Stimulated activated CD8-positive, alpha-beta memory T cell treated with anti-CD3 and anti-CD28 coated beads, Interleukin-12 subunit alpha, Interleukin-12 subunit beta, amount 100 ng/mL, for 1 hour (primary cell): ENCODE measurements at places on chromosomes 4 and X.

GRCh38 chrX:13791559-13791958 is 25.3 kb downstream of the GPM6B start:
- no peak for DNase-seq

DNA sequence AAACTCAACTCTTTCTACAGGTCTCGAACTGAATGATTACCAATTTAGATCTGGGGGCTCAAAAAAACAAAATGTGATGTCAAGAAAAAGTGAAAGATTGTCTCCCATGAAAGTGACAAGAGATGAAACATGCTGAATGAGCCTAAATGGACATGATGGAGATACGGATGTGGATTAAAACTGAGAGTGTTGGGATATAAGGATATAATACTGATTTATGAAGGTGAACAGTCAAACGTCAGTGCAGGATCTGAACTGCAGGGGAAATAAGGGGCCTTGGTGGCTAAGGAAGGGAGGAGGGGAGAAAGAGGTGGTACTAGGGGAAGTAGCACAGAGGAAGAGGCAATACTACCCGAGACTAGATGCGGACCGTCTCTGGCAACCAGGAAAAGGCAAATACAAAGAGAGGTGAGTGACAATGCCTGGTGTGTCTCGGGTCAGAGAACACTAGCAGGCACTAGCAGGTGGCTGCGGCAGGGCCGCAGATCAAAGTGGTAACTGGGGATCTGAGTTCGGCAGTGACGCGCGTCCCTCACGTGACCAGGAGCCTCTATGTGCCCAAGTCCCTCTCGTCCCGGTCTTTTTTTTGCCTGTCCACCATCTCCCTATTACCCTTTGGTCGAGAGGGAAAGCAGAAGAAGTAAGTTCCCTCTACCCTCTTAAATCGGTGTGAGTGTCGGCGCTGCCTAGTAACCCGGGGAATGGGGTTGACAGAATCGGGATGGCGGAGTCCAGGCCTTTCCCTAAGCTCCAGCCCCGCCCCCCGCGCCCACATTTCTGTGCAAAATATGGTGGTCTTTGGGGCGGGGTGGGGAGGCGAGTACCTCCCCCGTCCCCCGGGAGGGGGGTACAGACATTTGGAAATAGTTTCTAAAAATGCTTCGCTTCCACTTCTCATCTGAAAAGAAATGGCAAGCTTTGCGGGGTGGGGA is at the start of gene TCEAL1:
TSS of gene TCEAL1 (plus strand) at position 590 of the 932 bp plus-strand sequence. CDS start 942 bp downstream, outside the sequence.
- no peak for DNase-seq

- DNase-seq: no peak
Measured at GRCh38 chr4:38359113-38359512, 304.9 kb upstream of the KLF3 start.

GRCh38 chrX:2351321-2351720 is 149.5 kb downstream of the DHRSX start:
- DNase-seq: no peak

DNA sequence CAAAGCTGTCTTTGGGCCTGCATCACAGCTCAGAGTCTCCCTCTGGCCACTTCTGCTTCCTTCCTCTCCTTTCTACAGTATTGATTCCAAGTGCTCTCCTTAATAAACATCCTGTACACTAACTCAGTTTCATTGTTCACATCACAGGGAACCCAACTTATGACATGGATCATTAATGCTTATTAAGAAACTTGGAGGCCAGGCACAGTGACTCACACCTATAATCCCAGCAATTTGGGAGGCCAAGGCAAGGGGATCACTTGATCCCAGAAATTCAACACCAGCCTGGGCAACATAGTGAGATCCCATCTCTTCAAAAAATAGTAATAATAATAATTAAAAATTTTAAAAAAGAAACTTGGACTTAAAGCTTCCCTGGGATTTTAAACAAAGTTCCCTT is 89.2 kb upstream of the EFHC2 start:
- no peak for DNase-seq

DNA sequence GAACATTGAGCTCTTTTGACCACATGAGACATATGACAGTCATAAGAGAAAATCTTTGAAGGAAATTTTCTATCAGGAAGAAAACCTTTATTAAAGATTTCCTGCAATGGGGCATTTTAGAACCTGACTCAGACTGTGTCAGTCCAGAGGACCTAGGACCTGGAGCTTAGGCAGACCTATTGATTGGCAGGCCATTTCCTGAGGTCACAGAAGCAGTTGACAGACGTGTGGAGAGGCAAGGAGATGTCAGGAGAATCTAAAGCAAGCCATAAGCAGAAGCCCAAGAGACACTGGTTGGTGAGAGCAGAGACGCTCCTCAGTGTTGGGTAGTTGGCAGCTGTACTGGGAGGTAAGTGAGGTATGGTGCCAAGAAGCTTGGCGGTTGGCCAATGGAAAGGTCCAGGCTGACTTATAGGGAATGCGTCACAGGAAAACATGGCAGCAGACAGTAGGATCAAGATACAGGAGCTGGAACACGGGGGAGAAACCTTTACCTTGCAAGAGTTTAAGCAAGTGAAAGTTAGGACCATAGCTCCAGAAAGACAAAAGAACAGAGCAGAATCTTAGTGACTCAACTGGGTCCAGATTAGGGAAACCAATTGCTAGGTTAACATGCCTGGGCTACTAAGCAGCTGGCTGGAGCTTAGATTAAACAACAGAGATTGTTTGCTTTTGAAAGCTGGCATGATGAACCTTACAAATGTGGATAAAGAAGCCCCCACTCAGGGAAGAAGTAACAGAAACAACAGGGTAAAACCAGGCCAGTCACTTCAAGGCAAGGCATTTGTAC is 18.6 kb downstream of the PALLD start:
- DNase-seq: no peak

DNA sequence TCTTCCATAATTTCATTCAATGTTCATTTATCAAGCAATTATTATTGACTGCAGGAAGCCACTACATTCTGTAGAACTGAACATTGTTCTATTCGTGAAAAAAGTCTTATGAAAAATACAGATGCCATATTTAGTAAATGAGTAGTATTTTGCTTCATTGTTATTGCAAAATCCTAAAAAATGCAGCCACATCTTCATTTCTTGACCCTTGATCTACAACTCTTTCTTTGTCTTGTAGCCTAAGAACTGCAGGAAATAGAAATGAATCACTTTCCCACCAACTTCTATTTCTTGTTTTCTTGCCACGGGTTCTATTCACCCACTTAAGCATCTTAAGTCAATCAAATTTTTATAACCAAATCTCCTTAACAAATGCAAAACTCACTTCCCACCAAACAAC is 63.3 kb downstream of the KCNIP4 start:
- DNase-seq: no peak

DNA sequence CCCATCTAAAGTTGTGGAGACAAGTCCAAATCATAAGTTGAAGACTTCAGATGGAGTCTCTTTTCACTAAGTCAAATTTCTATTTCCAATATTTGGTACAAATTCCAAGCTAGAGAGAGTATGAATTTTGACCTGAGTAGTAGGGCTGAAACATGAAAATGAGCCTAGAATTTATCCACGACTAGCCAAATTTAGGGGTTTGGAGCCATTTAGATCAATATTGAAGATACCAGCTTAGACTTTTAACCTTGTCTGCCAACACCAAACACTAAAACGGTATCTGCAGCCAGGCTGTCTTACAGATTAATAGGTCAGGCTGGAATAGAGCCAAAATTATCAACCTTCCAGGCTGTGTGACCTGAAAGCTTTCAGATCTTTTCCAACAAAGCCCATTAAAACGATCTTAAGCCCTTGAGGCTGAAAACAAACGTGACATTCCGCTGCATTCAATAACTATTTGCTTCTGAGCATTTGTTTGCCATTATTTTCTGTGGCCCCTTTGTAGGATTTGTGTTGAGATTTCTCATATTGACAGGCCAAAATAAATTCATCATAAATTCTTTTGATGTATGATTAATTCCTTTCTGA is 268.7 kb upstream of the DKK2 start:
- no peak for DNase-seq

DNA sequence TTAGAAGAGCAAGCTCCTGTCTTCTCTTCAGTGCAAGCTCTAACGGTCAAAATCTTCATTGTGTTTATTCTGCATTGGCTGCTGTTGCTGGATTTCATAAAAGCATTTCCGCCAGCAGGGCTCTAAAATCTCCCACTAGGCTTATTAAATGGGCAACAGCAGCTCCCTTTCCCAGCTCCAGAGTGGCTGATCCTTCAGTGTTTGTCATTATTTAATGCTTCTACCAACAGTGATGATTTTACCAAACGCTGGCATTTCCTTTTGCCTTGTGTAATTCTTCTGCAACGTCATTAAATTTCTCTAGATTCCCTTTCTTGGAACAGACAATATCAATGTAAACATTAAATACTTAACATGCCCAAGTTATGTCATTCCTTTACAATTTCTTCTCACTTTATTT is 20.1 kb downstream of the SLC7A11 start:
- no peak for DNase-seq

GRCh38 chr4:42636645-42636949 is 20.3 kb downstream of the ATP8A1 start:
- DNase-seq: no peak

- peak; percentile 40 for DNase-seq
Measured at GRCh38 chr4:985123-985830, 1.6 kb upstream of the IDUA start.

DNA sequence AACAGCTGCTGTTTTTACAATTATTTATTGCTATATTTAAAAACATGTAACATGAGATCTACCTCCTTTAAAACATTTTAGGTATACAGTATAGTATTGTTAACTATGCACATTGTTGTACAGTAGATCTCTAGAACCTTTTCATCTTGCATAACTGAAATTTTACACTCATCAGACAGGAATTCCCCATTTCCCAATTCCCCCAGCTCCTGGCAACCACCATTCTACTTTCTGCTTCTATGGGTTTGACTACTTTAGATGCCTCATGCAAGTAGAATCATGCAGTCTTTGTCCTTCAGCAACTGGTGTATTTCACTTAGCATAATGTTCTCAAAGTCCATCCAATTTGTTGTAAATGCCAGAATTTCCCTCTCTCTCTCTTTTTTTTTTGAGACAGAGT is 9.7 kb upstream of the LSM6 start:
- no peak for DNase-seq

DNA sequence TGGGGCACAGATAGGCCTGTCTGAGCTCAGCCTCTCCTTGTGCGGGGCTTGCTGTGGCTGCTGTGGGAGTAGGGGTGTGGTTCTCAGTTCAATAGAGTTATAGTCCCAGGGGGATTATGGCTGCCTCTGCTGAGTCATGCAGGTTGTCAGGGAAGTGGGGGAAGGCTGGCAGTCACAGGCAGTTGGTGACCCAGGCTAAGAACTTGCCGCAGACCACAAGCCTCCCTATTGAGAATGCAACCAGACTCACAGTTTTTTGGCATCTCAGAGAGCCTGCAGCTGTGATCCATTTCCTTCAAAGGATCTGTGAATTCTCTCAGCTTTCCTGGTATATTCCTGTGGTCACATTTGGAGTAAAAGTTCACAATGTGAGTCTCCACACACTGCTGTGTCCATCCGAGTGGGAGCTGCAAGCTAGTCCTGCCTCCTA is 364.9 kb downstream of the ZNF674 start:
- DNase-seq: no peak

GRCh38 chr4:7917669-7918068 is 22.0 kb downstream of the AFAP1 start:
- DNase-seq: no peak

GRCh38 chrX:70046978-70047377 is 2.8 kb downstream of the AWAT2 start:
- DNase-seq: no peak

DNA sequence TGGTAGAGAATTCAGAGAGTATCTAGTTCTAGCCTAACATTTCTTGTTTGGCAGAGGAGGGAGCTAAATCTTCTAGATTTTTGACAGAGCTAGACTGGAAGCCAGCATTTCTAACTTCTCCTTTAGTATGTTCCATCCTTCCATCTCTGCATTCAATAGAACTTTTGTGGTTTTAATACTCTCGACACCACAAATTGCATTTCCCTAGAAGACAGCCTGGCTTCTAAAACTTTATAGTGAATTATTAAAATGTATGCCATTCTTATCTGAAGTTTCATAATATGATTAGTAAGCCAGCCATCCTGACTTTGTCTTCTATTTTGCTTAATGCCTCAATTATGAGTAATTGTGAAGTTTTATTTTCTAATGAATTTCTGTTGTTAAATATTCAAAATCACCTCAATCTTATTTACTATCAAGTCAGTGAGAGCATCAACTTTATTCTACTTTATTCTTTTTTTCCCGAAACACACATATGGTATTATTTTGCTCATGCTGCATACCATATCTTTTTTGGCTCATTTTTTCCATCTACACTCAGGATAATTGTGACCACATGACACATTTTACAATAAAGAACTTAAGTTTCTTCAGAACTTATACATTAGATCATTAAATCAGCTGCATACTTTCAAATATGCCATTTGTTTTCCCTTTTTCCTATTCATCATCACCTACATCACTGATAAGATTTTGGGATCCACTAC is 30.2 kb downstream of the EDNRA start:
- DNase-seq: no peak

DNA sequence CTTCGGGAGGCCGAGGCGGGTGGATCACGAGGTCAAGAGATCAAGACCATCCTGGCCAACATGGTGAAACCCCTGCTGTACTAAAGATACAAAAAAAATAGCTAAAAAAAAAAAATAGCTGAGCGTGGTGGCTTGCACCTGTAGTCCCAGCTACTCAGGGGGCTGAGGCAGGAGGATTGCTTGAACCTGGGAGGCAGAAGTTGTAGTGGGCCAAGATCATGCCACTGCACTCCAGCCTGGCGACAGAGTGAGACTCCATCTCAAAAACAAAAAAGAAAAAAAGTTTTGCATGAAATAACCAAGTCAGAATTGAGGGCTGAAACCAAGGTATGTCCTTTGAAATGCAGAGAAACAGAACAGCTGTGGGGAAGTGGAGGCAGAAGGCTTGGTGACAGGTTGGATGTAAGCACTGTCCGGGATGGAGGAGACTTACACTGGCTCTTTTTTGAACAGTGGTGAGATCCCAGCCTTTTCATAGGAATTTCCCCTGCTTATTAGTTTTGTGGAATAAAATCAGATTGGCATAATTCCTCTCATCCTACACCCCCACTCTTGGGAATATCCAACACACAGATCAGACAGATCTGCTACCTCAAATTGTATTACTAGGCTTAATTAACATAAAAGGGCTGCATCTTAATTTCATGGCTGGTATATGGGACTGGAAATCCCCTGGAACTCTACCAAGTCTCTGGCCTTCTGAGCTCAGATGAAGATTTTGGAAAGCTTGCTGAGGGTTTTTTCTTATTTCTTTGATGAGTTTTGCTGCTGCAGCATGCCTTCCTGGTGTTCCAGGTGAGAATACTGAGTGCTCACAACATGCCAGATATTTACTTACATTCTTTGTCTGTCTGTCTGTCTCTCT is 18.8 kb upstream of the C4orf36 start:
- no peak for DNase-seq

- no peak for DNase-seq
Measured at GRCh38 chrX:134244043-134244442, 7.1 kb downstream of the CCDC160 start.
